Mesothelial cell of epicardium (in vitro differentiated cells): ENCODE measurements at places on chromosomes 5 and 9.

- no peak for DNase-seq
- no peak overlapping the region for H3K4me3 ChIP-seq
- peaks cover 8% of the 10 kb centered on the region for H3K27me3 ChIP-seq
- no peaks in the 10 kb centered on the region for H3K4me1 ChIP-seq
Measured at GRCh38 chr5:160516696-160517530, 95.3 kb downstream of the PTTG1 start.

DNA sequence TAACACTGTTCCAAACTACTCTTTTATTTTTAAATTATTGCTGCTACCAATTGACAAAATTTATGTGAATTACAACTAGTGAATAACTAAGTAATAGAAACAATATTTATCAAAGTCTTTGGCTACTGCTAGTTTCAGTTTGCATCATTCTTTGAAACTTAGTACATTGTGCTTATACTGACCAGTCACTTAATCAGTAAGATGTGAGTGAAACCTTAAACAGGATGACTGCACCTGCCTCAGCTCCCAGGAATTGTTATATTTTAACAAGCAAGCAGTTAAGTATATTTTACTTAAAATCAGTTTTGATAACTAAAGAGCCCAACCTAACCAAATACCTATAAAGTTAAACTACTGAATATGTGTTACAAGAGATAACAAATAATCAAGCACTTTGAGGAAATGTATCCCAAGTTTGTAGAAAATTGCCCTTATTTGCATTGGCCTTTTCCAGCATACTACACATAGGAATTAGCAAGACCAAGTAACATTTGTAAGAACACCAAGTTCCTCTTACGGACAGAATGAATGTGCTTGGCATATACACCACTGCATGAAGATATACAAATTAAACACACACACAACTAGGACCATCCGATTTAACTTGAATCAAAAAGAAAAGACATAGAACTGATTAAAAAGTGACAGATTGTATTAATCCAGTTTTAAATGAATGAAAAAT, 545.5 kb upstream of the DAB2 start:
- H3K27me3 ChIP-seq = no peaks in the 10 kb centered on the region
- H3K36me3 ChIP-seq = peaks cover 2% of the 10 kb centered on the region
- H3K27ac ChIP-seq = no peak overlapping the region

- no peak for DNase-seq
- no peaks in the 10 kb centered on the region for H3K36me3 ChIP-seq
- peaks cover 33% of the 10 kb centered on the region for H3K4me1 ChIP-seq
- peak overlapping the region; percentile 89 for H3K27ac ChIP-seq
- peak overlapping the region; percentile 34 for H3K4me3 ChIP-seq
Measured at GRCh38 chr5:67234671-67235176, 38.1 kb upstream of the CD180 start.

- H3K27me3 ChIP-seq = no peaks in the 10 kb centered on the region
- DNase-seq = no peak
- H3K36me3 ChIP-seq = no peaks in the 10 kb centered on the region
- no peaks in the 10 kb centered on the region for H3K4me1 ChIP-seq
- H3K27ac ChIP-seq = no peak overlapping the region
Measured at GRCh38 chr5:110309222-110309621, 417.2 kb downstream of the TMEM232 start.

GRCh38 chr9:111839987-111840386, 45.2 kb upstream of the SHOC1 start:
- no peaks in the 10 kb centered on the region for H3K27me3 ChIP-seq
- no peak overlapping the region for H3K4me3 ChIP-seq
- H3K27ac ChIP-seq = no peak overlapping the region
- H3K4me1 ChIP-seq = peaks cover 12% of the 10 kb centered on the region
- H3K36me3 ChIP-seq = no peaks in the 10 kb centered on the region

- peaks cover 11% of the 10 kb centered on the region for H3K27me3 ChIP-seq
- DNase-seq = no peak
- no peak overlapping the region for H3K4me3 ChIP-seq
- no peaks in the 10 kb centered on the region for H3K36me3 ChIP-seq
- H3K27ac ChIP-seq = no peak overlapping the region
- H3K4me1 ChIP-seq = peaks cover 6% of the 10 kb centered on the region
Measured at GRCh38 chr5:148963664-148964063, 99.2 kb downstream of the SH3TC2 start.

GRCh38 chr5:92402045-92402444, 1018.9 kb upstream of the ARRDC3 start:
- no peak overlapping the region for H3K27ac ChIP-seq
- H3K4me3 ChIP-seq = no peak overlapping the region
- no peaks in the 10 kb centered on the region for H3K4me1 ChIP-seq
- no peaks in the 10 kb centered on the region for H3K36me3 ChIP-seq

DNA sequence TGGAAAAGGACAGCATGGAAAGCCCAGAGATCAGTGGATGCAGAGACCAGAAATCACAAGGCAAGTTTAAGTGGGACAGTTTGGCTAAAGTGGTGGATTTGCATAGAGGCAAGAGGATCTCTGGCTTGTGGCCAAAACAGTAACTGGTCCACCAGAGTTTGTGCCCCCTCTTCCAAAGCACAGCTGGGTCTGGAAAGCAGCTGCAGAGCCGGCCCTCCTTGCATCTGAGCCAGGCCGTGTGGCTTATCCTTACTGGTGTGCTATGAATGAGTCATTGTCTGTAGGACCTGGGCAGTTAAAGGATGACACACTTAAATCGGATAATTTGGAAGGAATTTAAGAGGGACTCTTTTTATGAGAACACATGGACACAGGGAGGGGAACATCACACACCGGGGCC, 146.6 kb downstream of the PIP5K1B start:
- H3K36me3 ChIP-seq = no peaks in the 10 kb centered on the region
- no peak overlapping the region for H3K27ac ChIP-seq
- DNase-seq = no peak
- H3K27me3 ChIP-seq = peaks cover 12% of the 10 kb centered on the region
- no peak overlapping the region for H3K4me3 ChIP-seq

DNA sequence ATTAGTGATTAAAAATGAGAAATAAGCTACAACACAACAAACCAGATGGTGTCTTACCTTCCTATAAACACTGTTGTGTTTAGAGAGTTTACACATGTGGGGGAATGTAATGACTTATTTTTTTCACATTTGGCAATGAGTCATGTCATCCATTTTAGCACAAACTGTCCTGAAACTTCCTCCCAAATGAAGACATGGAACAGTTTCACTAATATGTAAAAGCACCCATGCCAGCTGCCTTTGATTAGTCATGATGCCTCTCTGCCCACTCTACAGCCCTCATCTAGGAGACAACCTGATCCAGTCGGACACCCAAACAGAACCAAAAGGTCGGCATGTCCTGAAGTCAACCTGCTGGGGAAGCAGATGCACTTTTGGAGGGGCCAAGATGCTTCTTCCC, 98.2 kb downstream of the SEMA5A start:
- H3K36me3 ChIP-seq = peaks cover 2% of the 10 kb centered on the region
- H3K4me1 ChIP-seq = peaks cover 31% of the 10 kb centered on the region
- DNase-seq = no peak

DNA sequence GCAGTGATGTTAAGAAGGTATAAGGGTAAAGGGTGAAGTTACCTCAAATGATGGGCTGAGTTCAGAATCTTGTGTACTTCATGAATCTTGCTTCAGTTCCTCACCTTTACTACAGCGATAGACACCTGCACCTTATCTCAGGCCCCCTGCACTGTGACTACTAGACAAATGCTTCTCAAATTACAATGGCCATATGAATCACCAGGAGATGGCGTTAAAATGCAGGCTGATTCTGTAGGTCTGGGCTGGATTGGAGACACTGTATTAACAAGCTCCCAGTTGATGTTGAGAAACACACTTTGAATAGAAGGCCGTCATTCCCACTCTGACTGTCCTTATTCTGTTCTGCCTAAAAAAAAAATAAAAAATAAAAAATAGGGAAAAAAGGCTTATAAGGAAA, 29.8 kb downstream of the TARS1 start:
- no peak for DNase-seq
- peak overlapping the region; percentile 27 for H3K27ac ChIP-seq
- no peak overlapping the region for H3K4me3 ChIP-seq

- no peak for DNase-seq
- no peaks in the 10 kb centered on the region for H3K36me3 ChIP-seq
- H3K27me3 ChIP-seq = no peaks in the 10 kb centered on the region
- H3K4me1 ChIP-seq = peaks cover 17% of the 10 kb centered on the region
- H3K27ac ChIP-seq = peak overlapping the region; percentile 81
Measured at GRCh38 chr9:80649496-80649895, 1039.9 kb downstream of the TLE1 start.

DNA sequence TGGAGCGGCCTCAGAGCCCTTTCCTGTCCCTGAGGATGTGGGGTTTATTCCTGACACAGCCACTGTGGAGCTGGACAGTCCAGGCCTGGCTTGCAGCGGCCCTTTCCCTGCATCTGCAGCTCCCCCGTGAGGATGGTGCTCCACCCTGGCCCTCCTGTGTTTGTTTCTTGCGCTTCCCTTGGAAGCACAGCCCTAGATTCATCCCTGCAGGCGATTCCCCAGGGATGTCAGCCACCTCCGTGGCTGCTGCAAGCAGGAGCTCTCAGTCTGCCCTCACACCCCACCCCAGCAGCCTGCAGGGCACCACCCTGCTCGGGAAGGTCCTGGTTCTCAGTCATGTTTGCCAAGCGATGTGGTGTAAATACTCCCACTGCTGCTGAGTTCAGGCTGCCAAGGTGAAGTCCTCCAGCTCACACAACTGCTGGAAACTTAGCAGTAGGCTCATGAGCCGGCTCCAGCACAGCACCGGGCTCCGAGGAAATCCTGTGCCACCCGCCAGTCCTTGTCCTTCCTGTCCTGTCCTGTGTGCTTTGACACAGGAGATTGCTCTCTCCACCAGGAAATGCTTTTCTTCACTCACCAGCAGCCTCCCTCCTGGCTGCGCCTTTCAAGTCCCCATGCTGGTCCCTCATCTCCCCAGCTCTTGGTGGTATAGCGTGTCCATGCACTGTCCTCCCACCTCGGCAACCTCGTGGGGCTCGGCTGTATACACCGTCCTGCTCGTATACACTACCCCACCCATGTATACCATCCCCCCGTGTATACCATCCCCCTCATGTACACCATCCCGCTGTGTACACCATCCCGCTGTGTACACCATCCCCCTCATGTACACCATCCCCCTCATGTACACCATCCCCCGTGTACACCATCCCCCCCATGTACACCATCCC, 16.2 kb downstream of the ROPN1L start:
- H3K4me1 ChIP-seq = peaks cover 26% of the 10 kb centered on the region
- no peak overlapping the region for H3K27ac ChIP-seq
- H3K4me3 ChIP-seq = no peak overlapping the region

DNA sequence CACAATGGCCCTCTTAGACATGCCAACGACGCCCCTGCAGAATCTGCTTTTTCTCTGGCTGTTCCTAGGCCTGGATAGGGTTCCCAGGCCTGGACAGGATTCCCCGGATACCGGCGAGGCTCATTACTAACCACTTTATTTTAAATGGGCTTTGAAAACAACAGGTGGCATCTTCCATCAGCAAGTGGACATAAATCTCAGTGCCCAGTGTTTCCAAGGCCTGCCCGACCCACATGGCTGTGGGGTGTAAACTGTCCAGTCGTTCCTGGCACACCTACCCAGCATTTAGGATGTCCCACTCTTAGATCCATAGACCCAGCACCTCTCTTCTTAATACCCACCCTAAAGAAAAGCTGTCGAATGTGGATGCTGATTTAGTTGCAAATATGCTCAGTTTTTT, 896 bp downstream of the CMBL start:
- H3K27me3 ChIP-seq = no peaks in the 10 kb centered on the region
- no peak for DNase-seq
- peak overlapping the region; percentile 89 for H3K4me3 ChIP-seq
- H3K4me1 ChIP-seq = peaks cover 27% of the 10 kb centered on the region
- H3K27ac ChIP-seq = peak overlapping the region; percentile 95

- DNase-seq = no peak
- peaks cover 22% of the 10 kb centered on the region for H3K4me1 ChIP-seq
- no peak overlapping the region for H3K4me3 ChIP-seq
Measured at GRCh38 chr9:75149841-75150241, 61.5 kb downstream of the OSTF1 start.

- DNase-seq = no peak
- H3K27me3 ChIP-seq = no peaks in the 10 kb centered on the region
- no peak overlapping the region for H3K27ac ChIP-seq
- H3K4me1 ChIP-seq = peaks cover 42% of the 10 kb centered on the region
Measured at GRCh38 chr5:93189707-93190120, 391.3 kb downstream of the NR2F1-AS1 start.
